ENCODE measurements at places on chromosomes 1 and 21. TPM values are rescaled to one million over a fixed set of nuclear protein-coding genes. Genes with fewer than 3 reads are reported as not detected.
A peak's percentile ranks its signal among the peaks of the same experiment; 100 is the strongest.

GRCh38 chr1:179921472-179921871, 33.1 kb upstream of the CEP350 start:
- no peak for DNase-seq
- H3K36me3 ChIP-seq = peaks cover 32% of the 10 kb centered on the region
- H3K4me1 ChIP-seq = no peaks in the 10 kb centered on the region
- H3K4me3 ChIP-seq = no peak overlapping the region

DNA sequence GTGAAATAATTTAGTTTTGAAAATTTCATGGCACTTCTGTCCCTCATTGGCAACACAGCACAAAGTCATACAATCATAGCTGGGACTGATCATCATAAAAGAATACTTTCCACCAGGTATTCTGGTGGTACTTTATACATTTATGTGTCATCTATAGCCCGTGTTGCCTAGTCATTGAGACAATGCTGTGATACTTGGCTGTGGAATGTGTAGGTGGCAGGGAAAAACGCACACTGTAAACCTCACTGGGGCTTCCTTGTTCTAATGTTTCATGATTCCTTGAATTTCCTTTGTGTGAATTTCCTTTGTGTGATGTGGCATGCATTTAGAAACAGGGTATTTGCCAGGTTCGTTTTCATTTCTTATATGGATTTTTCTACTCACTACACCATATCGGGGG, 118.3 kb downstream of the FMN2 start:
- no peak overlapping the region for H3K27ac ChIP-seq
- no peak overlapping the region for H3K4me3 ChIP-seq
- H3K27me3 ChIP-seq = no peaks in the 10 kb centered on the region
- DNase-seq = no peak
- no peaks in the 10 kb centered on the region for H3K36me3 ChIP-seq

DNA sequence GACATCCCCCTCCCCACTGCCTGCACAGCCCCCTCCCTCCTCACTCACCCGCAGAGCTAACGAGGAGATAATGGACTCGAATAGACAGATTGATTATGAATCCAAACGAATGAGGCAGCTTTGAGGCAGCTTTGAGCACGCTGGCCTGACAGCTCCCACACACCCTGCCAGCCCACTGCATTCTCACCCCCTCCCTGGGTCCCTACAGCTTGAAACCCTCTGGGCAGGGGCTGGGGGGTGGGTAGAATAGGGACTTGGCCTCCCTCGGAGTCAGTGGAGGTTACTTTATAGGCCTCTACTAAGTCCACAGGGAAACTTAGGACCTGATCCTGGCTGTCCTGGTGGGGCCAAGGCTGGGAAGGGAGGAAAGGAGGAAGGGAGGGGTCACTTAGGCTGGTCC, 1.9 kb downstream of the NTRK1 start:
- H3K27ac ChIP-seq = no peak overlapping the region
- no peak overlapping the region for H3K4me3 ChIP-seq
- no peaks in the 10 kb centered on the region for H3K36me3 ChIP-seq

GRCh38 chr1:92118826-92119225, 38.7 kb downstream of the BTBD8 start:
- no peaks in the 10 kb centered on the region for H3K27me3 ChIP-seq
- no peak overlapping the region for H3K27ac ChIP-seq
- H3K36me3 ChIP-seq = no peaks in the 10 kb centered on the region
- DNase-seq = no peak
- no peaks in the 10 kb centered on the region for H3K4me1 ChIP-seq

DNA sequence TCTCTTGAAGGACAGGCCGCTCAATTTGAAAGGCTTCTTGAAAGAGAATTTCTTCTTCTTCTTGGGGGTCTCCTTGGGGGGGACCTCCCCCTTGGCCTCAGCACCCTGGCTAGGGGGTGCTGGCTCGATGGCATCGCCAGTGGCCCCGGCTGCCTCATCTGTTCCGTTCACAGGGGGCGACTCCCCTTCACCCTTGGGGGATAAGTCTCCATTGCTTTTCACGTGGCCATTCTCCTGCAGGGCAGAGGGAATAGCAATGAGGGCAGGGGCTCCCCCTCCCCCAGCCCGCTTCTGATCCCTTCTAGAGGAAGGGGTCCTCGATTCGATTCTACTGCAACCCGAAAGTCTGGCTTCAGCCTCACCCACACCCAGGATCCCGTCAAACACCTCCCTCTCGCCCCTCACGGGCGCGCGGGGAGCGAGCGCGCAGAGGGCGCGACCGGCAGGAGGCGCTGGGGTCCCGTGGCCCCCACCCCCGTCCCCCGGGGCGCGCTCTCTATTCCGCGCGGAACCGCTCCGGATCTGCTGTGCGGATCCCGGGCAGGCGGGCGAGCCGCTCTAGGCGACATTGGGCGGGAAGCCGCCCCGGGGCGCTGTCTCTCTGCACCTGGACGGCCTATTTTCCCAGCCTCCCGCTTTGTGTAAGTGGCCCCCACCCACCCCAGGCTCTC, 1.0 kb downstream of the MARCKSL1 start:
- peak; percentile 72 for DNase-seq
- H3K27me3 ChIP-seq = no peaks in the 10 kb centered on the region
- H3K27ac ChIP-seq = peak overlapping the region; percentile 44
- peak overlapping the region; percentile 98 for H3K4me3 ChIP-seq

- no peak overlapping the region for H3K27ac ChIP-seq
- H3K4me3 ChIP-seq = no peak overlapping the region
- no peaks in the 10 kb centered on the region for H3K27me3 ChIP-seq
- peaks cover 15% of the 10 kb centered on the region for H3K4me1 ChIP-seq
These were observed 3.6 kb downstream of the OTUD7B start for GRCh38 chr1:150006881-150007421.

DNA sequence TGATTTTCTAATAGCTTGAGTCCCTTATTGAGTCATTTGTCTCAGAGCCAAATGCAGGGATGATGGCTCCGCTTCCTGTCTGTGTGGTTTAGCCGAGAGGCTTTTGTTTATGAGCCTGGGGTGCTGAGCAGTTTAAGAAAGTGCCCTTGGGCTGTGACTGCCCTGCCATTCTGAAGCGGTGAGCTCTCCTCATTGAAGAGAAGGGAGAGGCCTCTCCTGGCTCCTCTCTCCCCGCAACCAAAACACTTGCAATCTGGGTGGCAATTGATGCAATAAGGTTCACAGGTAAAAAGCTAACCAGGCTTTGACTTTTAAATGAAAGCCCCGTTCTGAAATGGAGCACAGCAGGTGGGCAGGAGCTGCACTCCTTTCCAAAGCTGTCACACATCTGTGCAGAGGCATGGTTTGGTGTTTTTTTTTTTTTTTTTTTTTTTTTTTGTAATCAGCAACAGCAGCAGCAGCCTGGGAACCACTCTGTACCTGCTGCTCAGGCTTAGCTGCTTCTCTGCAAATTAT, 403.7 kb downstream of the SIPA1L2 start:
- H3K36me3 ChIP-seq = no peaks in the 10 kb centered on the region
- H3K27ac ChIP-seq = no peak overlapping the region
- peak; percentile 41 for DNase-seq
- H3K27me3 ChIP-seq = no peaks in the 10 kb centered on the region

DNA sequence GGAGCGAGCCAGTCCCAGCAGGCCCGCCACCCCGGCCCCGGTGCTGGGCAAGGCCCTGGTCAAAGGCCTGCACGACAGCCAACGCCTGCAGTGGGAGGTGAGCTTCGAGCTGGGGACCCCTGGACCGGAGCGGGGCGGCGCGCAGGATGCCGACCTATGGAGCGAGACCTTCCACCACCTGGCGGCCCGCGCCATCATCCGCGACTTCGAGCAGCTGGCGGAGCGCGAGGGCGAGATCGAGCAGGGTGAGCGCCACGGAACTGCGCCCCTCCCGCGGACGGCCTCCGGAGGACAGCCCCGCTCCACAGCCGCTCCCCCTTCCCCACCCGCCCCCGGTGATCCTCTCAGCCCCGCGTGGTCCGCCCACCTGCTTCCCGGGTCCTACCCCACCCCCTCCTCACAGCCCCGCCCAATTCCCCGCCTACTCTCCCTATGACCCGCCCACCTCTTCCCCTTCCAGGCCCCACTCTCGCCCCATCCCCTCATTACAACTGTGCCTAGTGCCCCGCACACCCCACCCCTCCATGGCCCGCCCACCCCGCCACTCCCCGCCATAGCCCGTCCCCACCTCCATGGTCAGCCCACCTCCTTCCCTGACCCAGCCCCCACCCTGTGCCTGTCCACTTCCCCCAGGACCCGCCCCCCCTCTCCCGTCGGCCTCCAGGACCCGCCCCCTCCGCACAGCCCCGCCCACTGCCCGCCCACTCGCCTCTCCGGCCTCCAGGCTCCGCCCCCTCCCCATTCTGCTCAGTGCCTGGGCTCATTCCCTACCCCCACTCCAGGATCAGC, 52.7 kb downstream of the VWA5B1 start:
- H3K27ac ChIP-seq = no peak overlapping the region
- H3K4me3 ChIP-seq = no peak overlapping the region
- no peaks in the 10 kb centered on the region for H3K4me1 ChIP-seq
- no peaks in the 10 kb centered on the region for H3K27me3 ChIP-seq
- no peaks in the 10 kb centered on the region for H3K36me3 ChIP-seq

DNA sequence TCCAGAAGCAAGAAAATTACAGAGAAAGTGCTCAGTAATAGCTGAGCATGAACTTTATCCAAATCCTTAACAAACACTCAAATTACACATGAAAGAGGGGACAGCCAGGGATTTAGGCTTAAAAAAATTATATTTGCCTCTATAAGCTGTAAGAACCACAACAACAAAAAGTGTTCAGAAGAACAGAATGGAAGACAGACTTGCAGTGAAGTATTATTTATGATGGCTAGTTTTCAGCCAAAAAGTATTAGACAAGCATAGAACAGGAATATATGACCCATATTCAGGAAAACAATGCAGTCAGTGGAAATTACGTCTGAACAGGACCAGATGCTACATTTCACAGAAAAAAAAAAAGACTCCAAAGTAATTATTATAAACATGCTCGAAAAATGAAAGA, 1246.3 kb downstream of the NCAM2 start:
- H3K4me1 ChIP-seq = no peaks in the 10 kb centered on the region
- H3K36me3 ChIP-seq = no peaks in the 10 kb centered on the region
- H3K27ac ChIP-seq = no peak overlapping the region
- no peaks in the 10 kb centered on the region for H3K27me3 ChIP-seq
- no peak for DNase-seq

- H3K36me3 ChIP-seq = peaks cover 65% of the 10 kb centered on the region
- DNase-seq = no peak
- H3K27ac ChIP-seq = no peak overlapping the region
These were observed 6.9 kb upstream of the TMEM81 start for GRCh38 chr1:205091043-205091740.

GRCh38 chr21:37565530-37566223, 199.1 kb downstream of the DYRK1A start:
- peak overlapping the region; percentile 24 for H3K4me3 ChIP-seq
- no peaks in the 10 kb centered on the region for H3K4me1 ChIP-seq
- no peaks in the 10 kb centered on the region for H3K36me3 ChIP-seq
- DNase-seq = no peak

DNA sequence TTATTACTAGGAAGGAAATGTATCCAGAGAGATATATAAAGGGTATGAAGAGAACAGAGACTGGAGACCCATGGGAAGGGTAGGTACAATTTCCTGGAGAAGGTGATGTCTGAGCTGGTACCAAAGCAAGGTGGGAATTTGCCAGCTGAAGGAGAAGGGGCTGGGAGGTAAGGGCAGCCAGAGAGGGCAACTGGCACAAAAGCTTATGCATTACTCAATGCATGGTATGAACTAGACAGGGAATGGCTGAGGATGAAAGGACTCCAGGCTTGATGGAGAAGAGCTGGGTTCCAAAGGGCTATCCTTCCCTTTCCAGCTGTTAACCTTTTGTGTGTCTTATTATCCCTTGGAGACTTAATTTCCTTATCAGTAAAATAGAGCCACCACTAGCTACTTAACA, 113.6 kb upstream of the GADD45A start:
- H3K27me3 ChIP-seq = no peaks in the 10 kb centered on the region
- peaks cover 47% of the 10 kb centered on the region for H3K4me1 ChIP-seq
- no peaks in the 10 kb centered on the region for H3K36me3 ChIP-seq
- DNase-seq = no peak
- no peak overlapping the region for H3K4me3 ChIP-seq

- no peak for DNase-seq
- no peaks in the 10 kb centered on the region for H3K27me3 ChIP-seq
- no peak overlapping the region for H3K4me3 ChIP-seq
- H3K27ac ChIP-seq = no peak overlapping the region
These were observed 28.0 kb upstream of the RNF2 start for GRCh38 chr1:185017338-185017737.

GBP7 gene
- not detected for total RNA-seq

FLG gene
- total RNA-seq = 0.04 TPM

Measured in SJCRH30 (cell line).